ENCODE measurements at places on chromosomes 4 and X. TPM values are rescaled to one million over a fixed set of nuclear protein-coding genes. Genes with fewer than 3 reads are reported as not detected.

TDO2 gene
- 3.0 TPM for total RNA-seq

GRCh38 chrX:123481913-123482851, 250.7 kb downstream of the THOC2 start:
- no peaks in the 10 kb centered on the region for H3K36me3 ChIP-seq
- H3K27ac ChIP-seq, result no peak overlapping the region
- no peak for DNase-seq
- H3K27me3 ChIP-seq, result no peaks in the 10 kb centered on the region

DIPK2B gene
- total RNA-seq, result 27.7 TPM

DNA sequence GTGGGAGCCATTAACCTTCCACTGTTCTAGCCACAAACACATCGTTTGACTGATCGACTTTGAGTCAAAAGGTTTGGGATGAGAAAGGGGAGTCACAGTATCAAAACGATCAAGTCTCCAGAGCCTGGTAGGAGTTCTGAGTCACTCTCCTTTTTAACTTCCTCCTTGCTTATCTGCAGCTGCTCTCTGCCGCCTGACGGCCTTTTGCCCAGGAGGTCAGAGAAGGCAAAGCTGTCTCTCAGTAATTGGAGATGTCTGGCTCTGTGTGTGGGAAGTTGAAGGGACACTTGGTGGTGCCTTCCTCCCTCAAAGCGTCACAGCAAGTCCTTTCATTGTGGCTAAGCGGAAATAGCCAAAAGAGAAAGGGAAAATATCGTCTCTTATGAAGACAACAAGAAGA, 63.1 kb downstream of the ANOS1 start:
- no peaks in the 10 kb centered on the region for H3K27me3 ChIP-seq
- DNase-seq, result no peak

GRCh38 chr4:86156531-86156930, 203.3 kb downstream of the MAPK10 start:
- H3K27me3 ChIP-seq, result no peaks in the 10 kb centered on the region
- no peaks in the 10 kb centered on the region for H3K4me1 ChIP-seq
- H3K27ac ChIP-seq, result no peak overlapping the region
- H3K4me3 ChIP-seq, result no peak overlapping the region

VCX3A gene
- total RNA-seq, result not detected

GRCh38 chr4:18441203-18441590, 419.6 kb upstream of the LCORL start:
- no peak overlapping the region for H3K27ac ChIP-seq
- DNase-seq, result no peak
- H3K4me3 ChIP-seq, result no peak overlapping the region
- no peaks in the 10 kb centered on the region for H3K36me3 ChIP-seq
- no peaks in the 10 kb centered on the region for H3K4me1 ChIP-seq

ZCCHC18 gene
- 1.6 TPM for total RNA-seq

- no peak overlapping the region for H3K4me3 ChIP-seq
- no peak for DNase-seq
- H3K27me3 ChIP-seq, result no peaks in the 10 kb centered on the region
- H3K4me1 ChIP-seq, result no peaks in the 10 kb centered on the region
- no peaks in the 10 kb centered on the region for H3K36me3 ChIP-seq
- no peak overlapping the region for H3K27ac ChIP-seq
Observed at GRCh38 chr4:80990851-80991250, 39.7 kb upstream of the BMP3 start.

Measured in upper lobe of right lung (tissue), 1 donor.